ENCODE measurements at places on chromosomes 7 and 10.

GRCh38 chr10:106175760-106176377 is 988.6 kb downstream of the SORCS1 start:
- DNase-seq = no peak

GRCh38 chr7:79923953-79924352 is 210.7 kb upstream of the GNAI1 start:
- no peak for DNase-seq

DNA sequence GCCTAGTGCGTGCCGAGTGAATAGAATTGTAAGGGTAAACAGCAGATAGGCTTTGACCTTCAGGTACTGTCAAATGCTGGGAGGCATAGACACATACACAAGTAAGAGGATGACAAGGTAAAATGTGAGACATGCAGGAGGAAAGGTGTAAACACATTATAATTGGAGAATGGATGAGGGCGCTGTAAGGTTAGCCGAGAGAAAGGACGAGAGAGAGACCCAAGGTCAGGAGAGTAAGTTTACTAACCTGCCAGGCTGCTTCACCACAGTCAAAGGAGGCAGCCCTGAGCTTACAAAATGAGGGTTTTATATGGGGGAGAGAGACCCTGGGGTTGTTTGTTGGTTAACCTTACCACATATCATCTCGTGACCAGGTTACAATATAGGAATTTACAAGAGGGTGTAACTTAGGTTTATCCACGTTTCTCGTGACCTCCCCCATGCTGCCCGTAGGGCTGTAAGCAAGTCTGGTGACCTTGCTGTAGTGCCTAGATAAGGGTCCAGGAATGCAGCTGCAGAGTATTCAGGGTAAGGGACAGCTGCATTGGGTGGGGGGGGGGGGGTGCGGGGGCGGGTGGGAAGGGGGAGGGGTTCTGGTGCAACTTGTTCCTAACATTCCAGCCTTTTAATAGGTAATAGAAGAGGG is 17.9 kb downstream of the SCIN start:
- DNase-seq = no peak

GRCh38 chr10:123665491-123666286 is 466 bp upstream of the GPR26 start:
- DNase-seq = no peak

GRCh38 chr7:101121991-101122932 is 4.6 kb upstream of the SERPINE1 start:
- no peak for DNase-seq

DNA sequence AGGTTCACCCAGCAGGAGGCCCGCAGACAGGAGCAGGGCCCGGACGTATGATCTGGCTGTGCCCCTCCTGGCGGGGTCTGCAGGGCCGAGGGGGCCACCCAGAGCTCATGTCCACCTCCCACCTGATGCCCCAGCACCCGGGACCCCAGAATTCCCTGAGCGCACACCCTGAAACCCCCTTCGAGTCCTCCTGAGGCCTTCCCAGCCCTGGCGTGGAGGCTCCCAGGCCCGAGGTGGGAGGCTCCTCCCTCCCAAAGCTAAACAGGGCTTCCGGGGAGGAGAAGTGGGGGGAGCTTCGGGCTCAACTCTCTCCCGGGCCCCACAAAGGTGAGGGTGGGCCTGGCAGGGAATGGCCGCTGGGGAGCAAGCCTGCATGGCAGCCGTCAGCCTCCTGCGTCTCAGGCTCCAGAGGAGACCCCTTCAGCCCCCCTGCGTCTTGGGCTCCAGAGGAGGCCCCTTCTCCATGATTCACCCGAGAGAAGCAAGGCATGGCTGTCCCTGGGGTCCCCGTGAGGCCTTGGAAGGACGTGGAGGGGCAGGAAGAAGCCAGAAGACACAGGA is 30.2 kb downstream of the MICALL2 start:
- DNase-seq = no peak

GRCh38 chr7:19016140-19016539 is 101.3 kb downstream of the TWIST1 start:
- no peak for DNase-seq

- DNase-seq = no peak
These were observed 208.1 kb upstream of the PHYHIPL start for GRCh38 chr10:58968389-58968755.

- no peak for DNase-seq
These were observed 136.4 kb downstream of the OAT start for GRCh38 chr10:124282326-124282725.

- no peak for DNase-seq
These were observed 80.9 kb downstream of the SORBS1 start for GRCh38 chr10:95480102-95480900.

All from activated CD8-positive, alpha-beta memory T cell treated with anti-CD3 and anti-CD28 coated beads, Interleukin-2, amount 50 U/mL, for 4 hours (primary cell).